ENCODE measurements at places on chromosomes 12 and 14.

GRCh38 chr14:50978529-50978871 is 34.2 kb upstream of the PYGL start:
- DNase-seq, result no peak

- DNase-seq, result no peak
These were observed 59.7 kb downstream of the SLC24A4 start for GRCh38 chr14:92382677-92383076.

GRCh38 chr12:121799156-121799841 is 4.5 kb upstream of the SETD1B start:
- DNase-seq, result peak; percentile 32

GRCh38 chr12:121738340-121738858 is 25.8 kb downstream of the TMEM120B start:
- DNase-seq, result no peak

DNA sequence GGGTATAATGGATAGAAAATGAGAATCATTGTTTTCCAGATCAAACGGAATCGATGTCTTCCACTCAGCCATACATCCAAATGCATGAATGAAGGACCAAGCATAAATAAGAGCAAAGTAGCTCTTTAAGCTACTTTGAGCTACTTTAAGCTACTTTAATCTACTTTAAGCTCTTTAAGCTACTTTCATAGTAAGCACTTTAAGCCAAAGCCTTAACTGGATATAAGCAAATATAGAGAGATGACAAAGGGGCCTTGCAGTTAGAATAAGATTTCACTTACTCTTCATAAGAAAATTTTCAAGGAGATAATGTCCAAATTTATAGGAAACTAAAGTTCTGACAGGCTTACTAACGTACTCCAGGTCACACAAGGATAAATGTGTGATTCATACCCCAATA is 355.6 kb upstream of the KITLG start:
- no peak for DNase-seq

DNA sequence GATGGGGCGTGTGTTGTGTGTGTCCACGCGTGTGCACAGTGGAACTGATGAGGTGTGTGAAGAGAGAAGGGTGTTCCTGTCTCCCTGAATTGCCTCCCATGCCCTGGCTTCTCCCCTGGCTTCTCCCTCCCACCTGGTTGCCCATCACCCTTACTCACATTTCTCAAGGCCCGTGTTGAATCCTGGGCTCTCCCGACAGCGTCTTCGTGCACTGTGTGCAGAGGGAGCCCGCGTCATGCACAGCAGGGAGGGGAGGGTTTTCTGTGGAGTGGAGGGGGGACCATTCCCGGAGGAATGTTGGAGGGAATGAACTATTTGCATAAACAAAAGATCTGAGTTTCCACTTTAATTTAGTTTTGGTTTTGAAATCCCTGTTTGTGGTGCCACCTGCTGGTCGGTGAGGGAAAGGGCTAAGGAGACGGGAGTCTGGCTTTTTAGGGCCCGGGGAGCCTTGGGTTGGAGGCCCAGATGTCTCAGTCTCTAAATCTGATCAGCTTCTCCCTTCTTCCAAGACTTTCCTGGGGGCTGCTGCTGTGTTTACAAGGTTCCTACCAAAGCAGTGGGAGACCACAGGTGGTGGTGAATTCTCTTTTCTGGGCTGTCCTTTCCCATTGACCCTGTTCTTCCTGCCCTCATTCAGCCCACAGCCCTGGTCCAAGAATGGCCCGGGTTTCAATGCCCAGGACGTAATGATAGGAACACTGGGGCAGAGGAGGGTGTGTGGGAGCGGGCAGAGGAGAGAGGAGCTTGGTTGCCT is at the start of gene C1R:
C1R (minus strand) TSS at position 217 of the 757 bp plus-strand sequence; CDS start at position 160, 57 bp downstream.
- peak; percentile 61 for DNase-seq

DNA sequence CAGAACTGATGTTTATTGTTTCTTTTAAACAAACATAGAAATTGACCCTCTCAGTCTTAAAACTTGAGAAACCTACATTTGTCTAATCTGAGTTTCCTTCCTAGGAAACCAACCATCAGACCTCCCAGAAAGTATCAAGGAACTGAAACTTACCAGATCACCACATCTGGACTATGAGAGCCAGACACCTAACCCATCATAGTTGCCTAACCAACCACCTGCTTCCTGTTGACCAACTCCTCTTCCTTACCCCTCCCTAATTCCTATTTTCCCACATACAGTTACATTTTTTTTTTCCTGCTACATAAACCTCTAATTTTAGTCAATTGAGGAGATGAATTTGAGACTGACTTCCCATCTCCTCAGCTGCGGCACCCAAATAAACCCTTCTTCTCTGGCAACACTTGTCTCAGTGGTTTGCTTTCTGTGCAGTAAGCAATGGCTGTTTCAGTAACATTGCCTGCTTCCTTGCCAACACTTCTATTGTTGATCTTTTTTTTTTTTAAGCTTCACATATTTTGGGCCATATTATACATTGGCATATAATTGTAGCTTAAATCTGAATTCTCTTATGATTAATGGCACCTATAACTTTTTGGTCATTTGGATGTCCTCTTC is 34.3 kb downstream of the KLRD1 start:
- no peak for DNase-seq

DNA sequence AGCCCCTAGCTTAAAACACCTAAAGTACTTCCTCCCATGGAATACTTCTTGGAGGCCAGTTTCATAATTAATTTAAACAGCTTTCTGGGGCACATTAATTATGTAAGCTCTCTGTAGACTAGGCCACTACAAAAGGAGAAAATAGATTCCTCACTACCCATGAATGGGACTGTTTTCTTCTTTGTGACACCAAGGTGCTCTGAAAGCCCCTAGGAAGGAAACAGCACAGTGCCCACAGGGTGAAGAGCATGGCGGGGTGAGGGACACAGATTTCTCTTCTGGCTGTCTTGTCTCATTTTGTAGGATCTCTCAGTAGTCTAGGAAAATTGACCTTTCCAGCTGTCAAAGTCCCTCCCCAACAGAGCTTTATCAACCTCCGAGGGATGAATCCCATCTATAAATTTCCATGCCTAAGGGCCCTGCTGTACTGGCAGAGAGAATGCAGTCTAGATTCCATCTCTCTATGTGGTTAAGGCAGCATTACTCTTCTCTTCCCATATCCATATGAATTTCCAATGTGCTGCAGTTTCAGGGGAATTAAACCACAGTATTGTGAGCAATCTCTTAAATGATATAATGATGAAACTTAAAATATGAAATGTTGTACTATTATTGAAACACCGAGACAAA is 183.6 kb upstream of the GRIP1 start:
- no peak for DNase-seq

DNA sequence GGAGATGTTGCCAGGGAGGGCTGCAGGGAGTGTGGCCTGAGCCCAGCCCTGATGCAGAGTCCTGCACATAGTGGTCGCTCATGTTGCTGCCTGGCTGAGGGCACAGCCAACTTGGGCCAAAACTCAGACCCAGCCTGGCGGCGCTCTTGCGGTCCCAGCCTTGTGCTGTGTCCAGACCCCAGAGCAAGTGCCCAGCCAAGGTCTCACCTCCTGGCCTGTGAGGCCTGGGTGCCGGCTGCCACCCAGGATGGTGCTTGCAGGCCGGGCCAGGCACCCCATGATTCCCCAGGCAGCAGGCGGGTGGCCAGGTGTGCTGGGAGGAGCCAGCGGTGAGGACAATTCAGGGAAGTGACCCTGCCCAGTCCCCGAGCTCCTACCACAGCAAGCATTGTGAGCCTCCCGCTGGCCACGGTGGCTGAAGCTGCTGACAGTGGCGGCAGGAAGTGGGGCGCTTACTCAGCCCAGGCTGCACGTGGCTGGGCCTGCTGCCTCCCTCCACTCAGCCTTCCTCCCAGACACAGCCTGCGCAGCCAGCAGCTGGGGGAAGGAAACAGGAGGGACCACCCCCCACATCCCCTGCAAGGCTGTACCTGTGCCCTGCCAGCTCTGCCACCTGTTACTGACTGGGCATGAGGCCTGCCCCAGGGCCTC is 17.7 kb upstream of the PGF start:
- DNase-seq, result no peak

GRCh38 chr14:99481745-99482099 is 513 bp downstream of the CCNK start:
- no peak for DNase-seq

DNA sequence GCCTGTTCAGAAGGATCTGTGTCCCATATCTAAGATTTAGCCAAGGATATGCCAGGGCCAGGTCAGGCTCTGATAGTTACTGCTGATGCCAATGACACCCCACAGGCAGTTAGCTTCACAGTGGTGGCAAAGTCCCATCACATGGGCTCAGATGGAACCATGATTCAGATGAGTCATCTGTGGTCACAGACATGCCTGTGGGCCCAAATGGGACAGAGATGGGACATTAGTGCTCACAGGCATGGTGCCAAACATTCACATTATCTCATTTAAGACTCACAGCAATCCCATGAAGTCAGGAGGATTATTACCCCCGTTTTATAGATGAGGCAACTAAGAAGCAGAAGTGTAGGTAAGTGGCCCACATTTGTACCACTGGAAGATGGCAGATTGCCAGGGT is 207.8 kb downstream of the DPF3 start:
- no peak for DNase-seq

GRCh38 chr14:25150401-25150800 is 100.5 kb upstream of the STXBP6 start:
- DNase-seq, result no peak

DNA sequence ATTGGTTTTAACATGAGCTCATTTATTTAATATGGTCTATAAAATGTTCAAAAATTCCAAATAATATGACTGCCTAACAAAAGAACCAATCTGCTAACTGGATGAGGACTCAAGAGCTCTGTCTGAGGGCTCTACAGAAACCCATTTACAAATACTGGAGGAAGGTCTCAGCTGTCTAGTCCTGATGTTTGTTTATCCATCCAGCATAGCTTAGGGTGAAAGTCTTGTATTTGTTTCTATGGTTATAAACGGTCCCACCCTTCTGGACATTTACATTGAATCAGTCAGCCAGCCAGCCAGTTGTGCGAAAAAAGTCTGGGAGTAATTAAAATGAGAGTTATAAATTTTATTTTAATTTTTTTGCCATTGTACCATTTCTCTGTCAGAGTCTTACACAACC is 220.7 kb downstream of the BMP4 start:
- no peak for DNase-seq

GRCh38 chr12:41277946-41278267 is 89.8 kb downstream of the PDZRN4 start:
- no peak for DNase-seq

- DNase-seq, result no peak
These were observed 17.1 kb upstream of the BICD1 start for GRCh38 chr12:32089586-32089985.

- DNase-seq, result no peak
These were observed 262.1 kb downstream of the FBXL14 start for GRCh38 chr12:1332327-1332726.

GRCh38 chr14:97946641-97947040 is 1149.5 kb downstream of the VRK1 start:
- no peak for DNase-seq

DNA sequence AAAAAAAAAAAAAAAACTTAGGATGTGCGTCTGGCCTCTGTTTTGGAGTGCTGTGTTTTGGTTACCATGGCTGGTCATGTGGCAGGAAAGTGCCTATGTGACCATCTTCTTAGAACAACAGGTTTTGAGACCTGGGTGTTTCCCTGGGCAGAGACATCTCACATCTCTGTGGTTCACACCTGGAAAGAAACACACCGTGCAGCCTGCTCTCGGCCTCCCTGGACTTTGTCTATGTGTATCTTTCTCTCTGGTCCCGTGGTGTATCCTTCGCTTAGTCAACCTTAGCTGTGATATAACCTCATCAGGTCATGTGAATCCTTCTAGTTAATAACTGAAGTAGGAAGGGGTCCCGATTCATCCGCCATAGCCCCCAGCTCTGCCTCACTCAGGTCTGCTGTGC is 22.6 kb downstream of the ACADS start:
- no peak for DNase-seq

DNA sequence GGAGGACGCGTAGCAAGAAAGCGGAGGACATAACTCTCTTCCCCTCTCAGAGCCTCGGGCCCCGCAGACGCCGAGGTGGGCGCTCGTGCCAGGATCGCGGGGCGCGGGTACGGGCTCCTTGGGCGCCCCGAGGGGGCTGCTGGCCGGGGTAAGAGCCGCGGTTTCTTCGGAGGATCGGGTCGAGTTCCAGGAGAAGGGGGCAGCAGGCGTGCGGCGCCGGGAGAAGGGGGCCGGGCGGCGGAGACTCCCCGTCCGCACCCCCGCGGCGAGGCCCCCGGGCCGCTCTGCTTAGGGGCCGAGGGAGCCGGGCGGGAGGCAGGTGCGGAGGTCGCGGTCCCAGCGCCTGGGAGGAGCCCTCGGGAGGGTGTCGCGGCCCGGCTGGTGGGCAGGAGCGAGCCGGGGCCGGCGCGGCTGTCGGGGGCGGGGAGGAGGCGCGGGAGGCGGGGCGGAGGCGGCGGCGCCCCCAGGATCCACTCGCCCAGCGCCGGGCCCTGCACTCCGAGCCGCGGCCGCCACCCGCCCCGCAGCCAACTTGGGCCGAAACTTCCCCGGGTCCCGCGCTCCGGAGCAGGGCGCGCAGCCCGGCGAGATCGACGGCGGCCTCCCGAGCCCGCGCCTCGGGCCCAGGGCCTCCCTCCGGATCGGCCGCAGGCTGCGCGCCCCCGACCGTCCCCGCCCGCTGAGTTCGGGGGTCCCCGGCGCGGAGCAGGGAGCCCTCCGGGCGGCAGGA is 64.4 kb downstream of the FBXL14 start:
- DNase-seq, result no peak

- DNase-seq, result no peak
These were observed 76.7 kb upstream of the SLC8A3 start for GRCh38 chr14:70265422-70265821.

- DNase-seq, result no peak
These were observed 9.3 kb downstream of the DHRS2 start for GRCh38 chr14:23645504-23645811.

DNA sequence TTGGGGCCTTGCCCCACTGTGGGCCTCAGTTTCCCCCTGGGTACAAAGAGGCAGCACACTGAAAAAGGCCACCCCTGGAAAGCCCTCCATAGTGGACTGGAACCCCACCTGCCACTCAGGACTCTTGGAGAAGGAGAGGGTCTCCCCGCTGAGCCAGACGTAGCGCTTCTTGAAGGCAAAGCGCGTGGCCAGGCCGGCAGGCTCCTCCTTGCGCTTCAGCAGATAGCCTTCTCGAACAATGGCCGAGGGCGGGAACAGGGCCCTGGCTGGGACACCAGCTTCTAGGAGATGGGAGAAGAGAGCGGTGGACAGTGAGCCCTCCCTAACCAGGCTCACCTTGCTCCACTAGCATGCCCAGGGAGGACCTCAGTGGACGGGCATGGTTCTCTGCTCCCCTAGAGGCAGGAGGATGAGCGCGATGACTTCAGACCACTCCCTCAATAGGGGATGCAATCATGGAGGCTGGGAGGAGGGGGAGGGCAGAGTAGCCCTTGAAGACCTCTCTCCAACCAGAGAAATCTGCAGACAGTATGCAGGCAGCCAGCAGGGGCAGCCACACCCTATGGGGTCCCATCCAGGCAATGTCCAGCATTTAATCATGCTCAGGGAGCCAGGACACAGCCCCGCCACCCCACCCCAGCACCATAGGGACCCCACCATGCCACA is 29.8 kb downstream of the RASAL1 start:
- no peak for DNase-seq

DNA sequence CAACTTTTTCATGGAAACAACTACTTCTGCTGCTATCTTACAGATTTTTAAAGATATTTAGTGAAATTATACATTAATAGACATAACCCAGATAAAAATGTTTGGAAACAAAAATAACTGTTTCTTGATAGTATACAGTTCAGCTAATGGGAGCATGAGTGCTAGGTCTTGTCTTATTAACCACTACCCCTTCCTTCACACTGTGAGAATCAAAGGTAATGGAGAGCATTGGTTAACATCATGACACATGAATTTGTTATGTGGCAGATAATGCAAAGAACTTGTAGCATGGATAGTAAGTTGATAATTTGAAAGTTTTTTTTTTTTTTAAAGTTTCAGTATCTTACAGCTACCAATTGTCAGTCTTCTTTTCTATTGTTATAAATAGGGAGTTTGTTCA is 44.2 kb downstream of the CCDC91 start:
- no peak for DNase-seq
